ENCODE measurements at places on chromosomes 1 and 21.

DNA sequence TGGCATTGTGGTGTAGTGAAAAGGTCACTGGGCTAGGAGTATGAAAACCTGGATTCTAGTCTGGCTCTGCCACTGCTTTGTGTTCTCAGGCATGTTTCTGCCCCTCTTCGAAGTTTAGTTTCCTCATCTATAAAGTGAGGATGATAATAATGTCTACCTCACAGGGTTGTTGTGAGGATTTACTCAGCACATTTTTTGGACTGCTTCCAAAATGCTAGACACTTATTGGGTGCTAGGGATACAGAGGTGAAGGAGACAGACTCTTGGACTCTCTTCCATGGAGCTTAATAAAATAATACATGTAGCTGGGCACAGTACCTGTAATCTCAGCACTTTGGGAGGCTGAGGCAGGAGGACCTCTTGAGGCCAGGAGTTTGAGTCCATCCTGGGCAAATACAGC is 3.6 kb downstream of the KIF2C start:
- DNase-seq = no peak

DNA sequence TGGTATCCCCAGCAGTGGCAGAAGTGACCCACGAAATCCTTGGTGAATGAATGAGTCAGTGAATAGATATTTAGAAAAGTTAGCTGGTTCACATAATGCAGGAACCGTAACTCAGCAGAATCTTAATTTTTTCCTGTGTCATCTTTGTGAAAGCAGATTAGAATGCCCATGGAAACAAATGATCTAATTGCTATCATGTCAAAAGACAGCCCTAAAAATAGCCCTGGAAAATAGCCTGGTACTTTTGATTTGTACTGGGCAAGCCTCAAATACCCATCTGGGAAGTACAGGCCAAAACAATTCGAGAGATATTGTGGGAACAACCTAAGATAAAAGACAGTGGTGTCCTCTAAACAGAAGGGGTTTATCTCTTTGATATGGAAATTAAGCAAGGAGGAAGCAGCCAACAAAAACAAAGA is 21.1 kb downstream of the FYB2 start:
- no peak for DNase-seq

GRCh38 chr1:204045430-204045829 is 27.5 kb upstream of the SOX13 start:
- DNase-seq = no peak

DNA sequence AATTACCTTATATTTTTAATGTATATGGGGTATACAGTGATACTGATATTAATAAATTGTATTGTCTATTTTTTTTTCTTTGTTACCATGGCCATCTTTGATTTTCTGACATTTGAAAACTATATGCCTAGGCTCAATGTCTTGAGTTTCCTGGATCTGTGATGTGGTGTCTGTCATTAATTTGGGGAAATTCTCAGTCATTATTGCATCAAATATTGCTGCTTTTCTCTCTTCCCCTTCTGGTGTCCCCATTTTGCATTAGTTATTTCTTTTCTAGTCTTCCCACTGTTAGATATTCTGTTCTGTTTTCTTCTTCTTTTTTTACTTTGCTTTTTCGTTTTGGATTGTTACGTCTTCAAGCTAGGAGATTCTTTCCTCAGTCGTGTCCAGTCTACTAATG is 33.8 kb downstream of the ZBTB40 start:
- DNase-seq = no peak

DNA sequence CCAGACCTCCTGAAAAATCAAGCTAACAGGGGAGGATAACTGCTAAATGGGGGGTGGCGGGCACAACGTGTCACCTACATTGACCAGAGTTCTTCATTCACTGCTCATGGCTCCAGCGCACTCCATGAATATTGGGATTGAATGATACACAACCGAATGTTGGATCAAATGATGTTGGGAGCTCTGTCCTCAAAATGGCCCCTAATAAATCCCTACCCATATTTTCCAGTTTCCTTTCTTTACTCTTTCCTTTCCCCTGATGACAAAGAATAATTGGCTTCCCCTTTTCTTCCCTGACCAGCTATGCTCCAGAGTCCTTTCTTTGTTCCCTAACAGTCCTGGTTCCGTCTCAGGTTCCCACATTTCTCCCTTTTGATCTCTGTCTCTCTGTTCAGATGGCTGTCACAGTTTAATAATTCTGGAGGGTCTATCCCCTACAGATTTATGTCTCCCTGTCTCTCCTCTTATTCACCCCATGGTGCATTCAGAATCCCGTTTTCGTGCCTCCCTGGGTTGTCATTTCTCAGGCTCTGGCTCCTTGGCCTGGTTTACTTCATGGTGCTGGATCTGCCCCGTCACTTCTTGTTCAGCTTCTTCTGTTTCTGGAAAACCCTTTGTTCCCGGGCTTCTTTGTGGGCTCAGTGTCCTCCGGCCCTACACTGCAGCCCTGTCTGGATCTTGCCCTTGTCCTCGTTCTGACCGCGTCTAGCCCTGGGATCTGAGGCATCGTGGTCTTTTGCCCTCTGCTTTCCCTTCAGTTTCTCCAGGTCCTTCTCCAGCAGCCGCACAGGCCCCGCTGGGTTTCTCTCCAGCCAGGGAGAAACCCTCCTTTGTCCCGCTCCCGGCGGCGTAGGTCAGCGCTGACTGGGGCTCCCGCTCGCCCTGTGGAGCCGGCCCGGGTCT is 78.3 kb downstream of the NDUFS5 start:
- DNase-seq = no peak

DNA sequence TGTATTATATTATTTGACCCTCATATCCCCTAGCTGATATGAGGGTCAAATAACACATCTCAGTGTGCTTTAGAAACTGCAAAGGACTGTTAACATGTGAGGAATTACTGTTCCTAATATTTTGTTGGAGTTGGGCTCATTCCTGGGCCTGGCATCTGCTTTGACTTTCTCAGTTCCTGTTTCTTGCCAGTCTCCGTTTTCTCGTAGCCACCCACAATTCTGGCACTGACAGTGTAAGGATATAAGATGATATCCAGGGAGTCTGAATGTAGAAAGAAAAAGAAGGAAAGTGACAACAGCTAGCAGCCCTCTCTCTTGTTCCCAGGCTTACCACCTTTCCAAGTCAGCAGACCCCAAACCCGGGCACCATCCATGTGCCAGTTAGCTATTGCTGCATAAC is 54.4 kb upstream of the SCMH1 start:
- no peak for DNase-seq

DNA sequence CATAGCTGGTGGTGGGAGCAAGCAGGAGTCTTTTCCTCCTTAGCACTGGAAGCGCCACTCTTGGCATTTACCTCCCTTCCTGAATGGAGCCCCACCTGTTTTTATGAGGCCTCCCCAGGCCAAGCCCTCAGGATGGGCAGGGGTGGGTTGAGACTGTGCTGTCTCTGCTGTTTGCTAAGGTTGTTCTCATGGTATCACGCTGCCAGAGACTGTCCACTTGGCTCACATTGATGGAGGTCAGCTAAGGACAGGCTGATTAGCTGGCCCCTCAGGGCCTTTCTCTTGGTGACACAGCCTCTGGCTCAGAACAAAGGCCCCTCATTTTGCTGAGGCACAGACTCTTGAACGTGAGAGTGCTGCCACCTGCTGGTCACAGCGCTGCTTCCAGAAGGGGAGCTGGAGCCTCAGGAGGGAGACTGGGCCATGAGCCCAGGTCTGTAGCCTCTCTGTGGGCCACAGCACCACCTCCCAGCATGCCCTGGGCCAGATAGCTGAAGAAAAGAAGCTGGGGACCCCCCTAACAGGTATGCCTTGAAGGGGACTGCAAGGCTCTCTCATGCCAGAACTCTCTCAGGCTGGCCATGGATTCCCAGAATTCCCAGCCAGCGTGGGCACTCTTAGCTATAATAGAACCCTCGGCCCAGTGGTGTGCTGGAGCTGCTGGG is 85.6 kb downstream of the CD58 start:
- DNase-seq = peak; percentile 47

DNA sequence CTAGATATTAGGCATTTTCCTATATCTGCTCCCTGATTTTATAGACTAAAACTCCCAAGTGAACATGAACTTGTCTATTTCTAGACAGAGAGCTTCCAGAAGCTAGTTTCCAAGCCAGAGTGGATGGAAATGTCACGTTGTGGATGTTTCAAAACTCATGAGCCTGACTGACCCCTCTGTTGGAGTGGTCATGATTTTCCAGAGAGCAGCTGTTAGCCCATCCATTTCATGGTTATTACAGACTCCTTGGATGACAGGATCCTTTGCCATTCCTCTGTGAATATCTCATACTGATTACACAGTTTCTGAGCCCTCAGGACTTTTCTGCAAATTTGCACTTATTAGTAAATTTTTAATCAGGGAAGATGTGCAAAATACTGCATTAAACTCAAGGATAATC is 76.8 kb upstream of the ATF3 start:
- DNase-seq = no peak

GRCh38 chr1:29782846-29783507 is 546.7 kb downstream of the PTPRU start:
- DNase-seq = no peak

- no peak for DNase-seq
Observed at GRCh38 chr1:4598561-4598960, 55.8 kb upstream of the AJAP1 start.

DNA sequence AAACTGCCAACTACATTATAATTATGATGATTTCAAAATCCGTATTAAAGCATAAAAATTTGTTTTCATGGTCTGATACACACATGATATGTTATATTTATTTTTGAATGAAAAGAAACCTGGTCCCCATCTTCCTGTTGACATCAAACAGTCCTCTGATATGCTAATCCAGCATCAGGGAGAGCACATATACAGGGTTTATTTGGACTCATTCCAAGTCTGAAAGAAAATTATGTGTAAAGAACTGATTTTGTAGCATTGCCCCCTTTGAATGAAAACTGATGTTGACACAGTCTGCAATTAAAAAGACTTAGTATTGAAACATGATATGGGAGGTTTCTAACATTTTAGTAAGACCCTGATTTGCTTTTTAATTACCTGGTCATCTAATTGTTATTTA is 119.4 kb downstream of the NEK7 start:
- no peak for DNase-seq

GRCh38 chr1:59413327-59413720 is 116.4 kb downstream of the FGGY start:
- no peak for DNase-seq

DNA sequence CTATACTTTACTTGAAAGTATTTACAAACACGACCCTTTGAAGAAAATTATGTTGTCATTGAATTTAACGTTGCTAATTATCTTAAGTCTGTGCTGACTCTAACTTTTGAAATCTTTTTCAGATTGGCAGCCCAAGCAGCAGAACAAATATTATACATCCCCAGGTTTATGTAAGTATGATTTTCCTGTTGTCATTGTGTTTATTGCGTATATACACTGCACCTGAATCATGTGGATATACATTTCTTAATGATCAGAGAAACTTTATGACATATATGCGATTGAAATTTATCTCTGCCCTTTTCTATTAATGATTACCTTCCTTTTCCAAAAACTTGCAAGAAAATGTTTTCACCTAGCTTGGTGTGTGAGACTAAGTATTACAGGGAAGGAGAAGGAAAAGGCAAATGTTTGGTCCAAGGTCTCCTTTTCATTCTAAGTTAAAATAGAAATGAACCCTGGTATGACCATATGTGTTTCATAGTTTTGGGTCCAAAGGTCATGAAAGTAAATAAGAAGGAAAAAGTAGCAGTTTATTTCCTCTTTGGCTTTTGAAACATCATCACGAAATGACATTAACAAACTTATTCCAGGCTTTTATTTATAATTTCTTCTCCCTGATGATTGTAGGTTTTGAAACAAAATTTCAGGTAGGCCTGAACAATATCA is 116.8 kb downstream of the VPS13D start:
- DNase-seq = no peak

GRCh38 chr1:110307239-110307974 is 31.8 kb upstream of the RBM15 start:
- DNase-seq = no peak

- no peak for DNase-seq
Observed at GRCh38 chr1:214002472-214002871, 14.7 kb downstream of the PROX1 start.

GRCh38 chr21:42027085-42027821 is 17.1 kb upstream of the ZBTB21 start:
- DNase-seq = no peak

- no peak for DNase-seq
Observed at GRCh38 chr1:110267260-110267659, 57.1 kb downstream of the KCNC4 start.

DNA sequence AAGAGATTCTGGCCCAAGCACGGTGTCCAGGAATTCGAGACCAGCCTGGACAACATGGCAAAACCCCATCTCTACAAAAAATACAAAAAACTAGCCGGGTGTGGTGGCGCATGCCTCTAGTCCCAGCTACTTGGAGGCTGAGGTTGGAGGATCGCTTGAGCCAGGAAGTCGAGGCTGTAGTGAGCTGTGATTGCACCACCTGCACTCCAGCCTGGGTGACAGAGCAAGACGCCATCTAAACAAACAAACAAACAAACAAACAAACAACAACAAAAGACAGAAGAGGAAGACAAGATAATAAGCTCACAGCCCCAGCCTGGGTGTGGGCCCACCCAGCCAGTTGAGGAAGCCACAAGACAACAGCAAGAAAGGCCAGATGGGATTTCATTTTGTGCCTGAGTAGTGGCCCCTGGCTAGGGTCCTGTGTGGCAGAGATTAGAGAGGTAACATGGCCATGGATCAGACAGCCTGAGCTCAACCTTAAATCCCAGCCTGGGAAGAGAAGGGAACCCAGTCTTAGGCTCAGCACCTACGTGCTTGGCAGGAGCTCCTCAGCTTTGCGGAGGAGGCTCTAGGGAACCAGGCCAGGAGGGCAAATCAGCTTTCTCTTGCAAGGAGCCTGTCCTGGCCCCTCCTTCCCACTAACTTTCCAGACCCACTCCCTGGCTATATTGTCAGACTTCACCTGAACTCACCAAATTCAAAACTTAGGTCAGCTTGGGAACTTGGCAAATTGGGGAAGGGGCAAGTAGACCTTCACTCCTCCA is 4.9 kb upstream of the BEST4 start:
- no peak for DNase-seq

DNA sequence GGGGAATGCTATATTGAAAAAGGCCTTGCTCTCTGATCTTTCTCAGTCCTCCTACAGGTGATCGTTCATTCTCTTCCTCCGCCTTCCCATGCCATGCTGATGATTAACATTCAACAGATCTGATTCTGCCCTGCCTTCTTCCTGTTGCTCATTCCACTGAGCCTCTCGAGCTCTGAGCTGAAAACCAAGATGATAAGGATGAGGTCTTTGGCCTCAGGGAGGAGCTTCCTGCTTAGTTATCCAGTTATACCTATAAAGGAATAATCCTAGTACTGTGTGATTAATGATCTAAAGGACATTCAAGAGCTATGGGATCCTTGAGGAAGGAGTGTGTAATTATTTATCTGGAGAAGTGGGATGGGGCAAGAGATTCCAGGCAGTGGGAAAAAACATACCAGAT is 25.2 kb upstream of the MAP3K7CL start:
- DNase-seq = no peak

DNA sequence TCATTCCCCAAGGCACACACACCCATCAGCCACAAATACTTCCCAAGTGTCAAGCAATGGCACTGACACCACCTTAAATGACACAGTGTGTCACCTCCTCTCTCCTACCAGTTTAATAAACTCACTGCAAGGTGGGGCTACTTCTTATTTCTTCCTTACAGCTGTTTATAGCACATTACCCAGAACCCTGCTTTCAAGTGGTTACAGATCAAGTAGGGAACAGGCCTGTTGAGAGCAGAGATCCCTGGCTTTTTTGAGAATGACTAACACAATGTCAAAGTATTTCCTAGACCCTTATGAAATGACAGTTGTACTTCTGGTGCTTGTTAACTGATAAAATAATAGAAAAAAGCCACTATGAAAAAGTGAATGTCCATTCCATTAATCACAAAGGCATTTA is 19.8 kb downstream of the ZBTB17 start:
- no peak for DNase-seq
